DND-41 (cell line): ENCODE measurements at places on chromosomes 11 and 22.

- DNase-seq: no peak
Observed at GRCh38 chr11:18314784-18315523, 7.0 kb downstream of the HPS5 start.

GRCh38 chr11:44625759-44626523 lies 60.5 kb downstream of the CD82 start:
- DNase-seq: peak; percentile 5

DNA sequence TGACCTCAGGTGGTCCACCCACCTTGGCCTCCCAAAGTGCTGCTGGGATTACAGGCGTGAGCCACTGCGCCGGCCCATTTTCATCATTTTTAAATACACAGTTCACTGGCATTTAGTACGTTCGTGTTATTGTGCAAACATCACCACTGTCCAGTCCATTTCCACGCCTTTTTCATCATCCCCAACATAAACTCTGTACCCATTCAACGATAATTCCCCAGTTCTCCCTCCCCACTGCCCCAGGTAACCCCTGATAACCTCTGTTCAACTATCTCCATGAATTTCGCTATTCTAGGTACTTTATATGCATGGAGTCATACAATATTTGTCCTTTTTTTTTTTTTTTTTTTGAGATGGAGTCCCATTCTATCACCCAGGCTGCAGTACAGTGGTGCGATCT lies 18.2 kb upstream of the ELFN2 start:
- DNase-seq: no peak

GRCh38 chr11:75768112-75768908 lies at the start of gene DGAT2:
Gene DGAT2, plus strand, starts transcription at chr11:75768778. Its CDS starts 214 bp downstream, at chr11:75768992.
- no peak for DNase-seq
